ENCODE measurements at places on chromosomes 2 and 18.

DNA sequence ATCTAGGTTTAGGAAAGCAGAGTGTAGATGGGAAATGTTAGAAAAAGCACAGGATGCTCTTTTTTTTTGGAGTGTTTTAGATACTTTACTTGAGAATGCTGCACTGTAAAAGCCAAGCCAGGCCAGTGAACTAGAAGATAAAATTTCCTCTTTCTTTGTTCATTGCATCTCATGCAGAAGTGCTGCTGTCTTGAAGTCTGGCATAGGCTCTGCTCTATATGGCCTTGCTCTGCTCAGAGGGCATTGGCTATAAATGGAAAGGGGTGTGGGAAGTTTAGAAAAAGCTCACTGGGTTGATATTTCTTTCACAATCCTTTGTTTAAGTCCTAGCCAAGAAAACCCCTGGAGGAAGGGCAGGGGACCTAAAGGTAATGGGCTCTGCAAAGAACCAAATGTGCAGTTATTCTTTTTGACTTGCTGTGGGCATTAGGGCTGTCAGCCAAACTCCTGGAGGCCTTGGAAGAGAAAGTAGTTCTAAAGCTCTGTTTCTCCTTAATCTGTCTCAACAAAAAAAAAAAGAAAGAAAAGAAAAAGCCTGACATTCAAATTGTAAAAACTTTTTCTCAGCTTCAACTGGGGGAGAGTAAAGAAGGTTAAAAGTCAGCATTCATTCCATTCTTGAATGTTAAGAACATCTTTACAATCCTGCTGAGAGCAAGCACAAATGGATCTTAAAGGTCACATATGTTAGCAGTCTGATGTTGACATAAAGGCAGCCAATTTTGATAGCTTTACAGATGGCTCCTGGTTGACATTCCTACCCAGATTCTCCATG lies 338.3 kb downstream of the GULP1 start:
- DNase-seq = peak; percentile 46

- DNase-seq = no peak
Measured at GRCh38 chr2:239177325-239177724, 223.5 kb downstream of the HDAC4 start.

GRCh38 chr2:158079672-158080071 lies 22.0 kb upstream of the UPP2 start:
- DNase-seq = peak; percentile 19

GRCh38 chr2:17815468-17816184 lies 634 bp upstream of the MSGN1 start:
- DNase-seq = no peak

- no peak for DNase-seq
Measured at GRCh38 chr18:78180741-78181140, 798.9 kb upstream of the SALL3 start.

All from retinal pigment epithelial cell (primary cell).